ENCODE measurements at places on chromosomes 1 and 21.

DNA sequence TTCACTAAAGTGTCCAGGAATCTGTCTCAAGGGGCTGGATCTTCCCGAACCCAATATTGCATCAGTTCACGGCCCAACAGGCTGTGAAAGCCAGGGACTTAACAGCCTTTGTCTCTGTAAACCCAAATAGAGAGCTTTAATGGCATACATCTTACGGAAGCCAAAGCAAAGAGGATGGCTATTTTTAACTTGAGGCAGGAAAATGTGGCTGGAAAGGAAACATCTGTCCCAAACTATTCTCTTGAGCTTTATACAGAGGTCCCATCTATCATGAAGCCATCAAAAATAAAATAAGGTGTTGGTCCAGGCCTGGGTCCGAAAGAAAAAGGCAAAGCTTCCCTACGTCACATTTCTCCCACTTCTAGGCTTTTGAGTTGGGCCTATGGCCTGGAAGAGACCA is 7.7 kb upstream of the CD34 start:
- no peak for DNase-seq

DNA sequence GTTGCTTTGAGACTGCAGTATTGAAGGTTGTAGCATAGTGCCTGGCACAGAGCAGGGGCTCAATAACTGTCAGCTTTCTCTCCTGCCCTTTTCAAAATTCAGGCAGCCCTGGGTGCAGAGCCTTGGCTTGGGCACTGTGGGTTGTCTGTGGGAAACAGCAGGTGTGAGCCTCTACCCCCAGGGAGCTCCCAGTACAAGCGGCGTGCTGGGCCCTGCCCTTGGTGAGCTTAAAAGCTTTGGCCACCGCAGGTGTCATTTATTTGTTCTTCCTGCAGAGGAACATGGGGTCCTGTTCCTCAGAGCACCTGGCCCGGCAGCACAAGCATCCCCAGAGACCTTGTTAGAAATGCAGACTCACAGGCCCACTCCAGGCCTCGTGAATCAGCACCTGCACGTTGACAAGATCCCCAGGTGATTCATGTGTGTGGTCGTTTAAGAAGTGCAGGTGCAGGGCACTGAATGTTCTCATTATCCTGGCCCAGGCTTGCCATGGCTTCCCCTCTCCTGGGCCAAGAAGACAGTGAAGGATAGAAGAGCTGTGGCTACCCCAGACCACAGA is 29.9 kb upstream of the IGSF21 start:
- DNase-seq: no peak

DNA sequence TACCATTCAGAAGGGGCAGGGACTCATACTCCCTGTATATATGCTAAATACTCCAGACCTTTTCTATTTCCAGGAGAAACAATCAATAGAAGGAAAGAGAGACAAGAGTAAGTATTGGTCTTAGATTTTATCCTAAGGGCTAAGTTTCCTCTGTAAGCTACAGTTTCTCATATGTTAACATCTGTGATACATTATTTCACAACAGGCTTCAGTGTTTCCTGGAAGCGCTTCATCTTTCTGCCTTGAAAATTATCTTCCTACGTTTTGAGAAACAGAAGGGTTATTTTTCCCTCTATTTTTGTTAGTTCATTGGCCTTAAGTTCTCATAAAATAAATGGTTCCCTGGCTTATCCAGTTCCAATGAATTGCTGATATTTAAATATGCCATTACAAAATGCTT is 15.6 kb downstream of the FMO1 start:
- DNase-seq: no peak

DNA sequence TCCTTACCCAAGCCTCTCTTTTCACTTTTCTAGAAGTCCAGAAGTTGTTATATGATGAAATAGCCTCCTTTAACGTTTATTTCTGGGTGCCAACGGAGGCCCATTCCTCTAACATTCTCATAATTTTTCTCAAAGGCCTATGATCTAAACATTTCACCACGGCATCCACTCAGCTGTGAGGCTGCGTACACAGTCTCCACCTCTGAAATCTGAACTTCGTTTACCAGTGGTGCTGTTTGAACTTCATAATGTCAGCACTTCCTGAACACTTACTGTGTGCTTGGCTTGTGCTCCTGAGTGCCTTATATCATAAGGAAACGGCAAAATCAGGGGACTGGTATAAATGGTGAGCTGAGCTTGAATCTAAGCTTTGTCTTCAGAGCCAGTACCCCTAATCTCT is 12.0 kb upstream of the RBP7 start:
- DNase-seq: peak; percentile 15

DNA sequence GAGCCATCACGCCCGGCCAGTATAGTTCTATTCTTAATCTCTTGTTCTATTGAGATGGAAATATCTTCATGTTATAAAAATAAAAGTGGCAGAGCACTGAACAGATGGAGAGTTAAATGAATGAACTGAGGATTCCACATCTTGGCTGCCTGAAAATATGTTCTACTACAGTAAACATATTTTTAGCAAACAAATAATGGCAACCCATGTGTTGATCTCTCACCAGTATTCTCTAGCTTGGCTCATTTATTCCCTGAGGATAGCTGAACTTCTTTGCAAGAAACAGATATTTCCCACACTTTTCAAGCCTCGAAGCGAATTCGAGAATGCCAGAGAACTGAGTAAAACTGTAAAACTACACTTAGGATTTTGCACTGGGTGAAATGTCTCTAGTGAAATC is 58.9 kb downstream of the DIRAS3 start:
- DNase-seq: no peak

GRCh38 chr1:190679044-190679443 is 201.4 kb upstream of the BRINP3 start:
- no peak for DNase-seq

- no peak for DNase-seq
Measured at GRCh38 chr1:194078765-194079164, 892.4 kb upstream of the B3GALT2 start.

DNA sequence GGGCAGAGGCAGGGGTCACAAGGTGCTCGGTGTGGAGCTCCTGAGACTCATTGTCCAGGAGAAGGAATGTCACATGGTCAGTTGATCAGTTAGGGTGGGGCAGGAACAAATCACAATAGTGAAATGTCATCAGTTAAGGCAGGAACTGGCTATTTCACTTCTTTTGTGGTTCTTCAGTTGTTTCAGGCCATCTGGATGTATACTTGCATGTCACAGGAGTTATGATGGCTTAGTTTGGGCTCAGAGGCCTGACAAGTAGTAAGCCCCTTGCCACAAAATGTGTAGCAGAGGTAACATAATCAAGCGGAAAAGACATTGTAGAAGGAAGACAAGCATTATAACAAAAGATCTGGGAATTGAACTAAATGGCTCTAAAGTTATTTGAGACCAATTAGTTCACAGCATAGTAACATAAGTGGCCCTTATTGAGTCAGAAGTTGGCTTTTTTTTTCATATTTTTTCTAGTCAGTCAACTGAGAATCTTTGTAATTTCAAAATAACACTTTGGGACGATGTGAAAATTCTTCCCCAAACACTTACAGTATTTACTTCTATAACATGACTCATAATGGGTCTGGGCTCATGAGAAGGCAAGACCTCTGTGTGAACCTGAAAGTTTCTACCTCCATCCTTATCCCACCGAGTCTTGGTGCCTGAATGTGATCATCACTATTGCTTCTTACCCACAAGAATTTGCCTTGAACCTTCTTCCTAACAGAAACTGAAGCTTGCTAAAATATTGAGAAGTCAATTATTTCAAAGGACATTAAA is 137.0 kb upstream of the DPT start:
- no peak for DNase-seq

DNA sequence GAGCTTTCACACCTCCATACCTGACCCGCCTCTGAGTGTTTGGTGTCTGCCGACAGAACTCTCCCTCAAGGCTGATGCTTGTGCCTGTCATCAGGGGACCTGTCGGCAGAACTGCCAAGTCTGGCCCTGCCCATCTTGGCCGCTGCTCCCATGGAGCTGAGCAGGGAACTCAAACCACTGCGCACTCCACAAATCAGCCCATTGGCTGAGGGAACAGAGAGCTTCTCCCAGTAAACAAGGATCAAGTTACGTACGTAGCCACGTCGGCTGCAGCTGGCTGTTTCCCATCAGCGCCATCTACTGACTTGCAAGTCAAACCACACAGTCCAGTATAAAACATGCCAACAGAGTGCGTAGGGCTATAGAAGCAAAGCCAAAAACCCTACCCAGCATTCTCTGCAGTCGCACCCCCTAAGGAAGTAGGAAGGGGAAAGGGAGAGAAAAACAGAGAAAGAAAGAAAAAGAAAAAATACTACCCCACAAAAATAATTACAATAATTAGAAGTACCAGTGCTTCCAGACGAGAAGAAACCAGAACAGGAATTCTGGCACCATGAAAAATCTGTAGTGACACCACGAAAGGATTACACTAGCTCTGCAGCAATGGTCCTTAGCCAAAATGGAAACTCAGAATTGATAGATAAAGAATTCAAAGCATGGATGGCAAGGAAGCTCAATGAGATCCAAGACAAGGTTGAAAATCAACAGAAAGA is 13.1 kb downstream of the KRTAP13-1 start:
- DNase-seq: no peak

- no peak for DNase-seq
Measured at GRCh38 chr1:87024936-87025540, 110.6 kb downstream of the HS2ST1 start.

Measured in AG04450 (cell line).